ENCODE measurements at places on chromosomes 16 and 17.
A peak's percentile ranks its signal among the peaks of the same experiment; 100 is the strongest.

- no peak for DNase-seq
These were observed 1393.1 kb upstream of the GOT2 start for GRCh38 chr16:60127196-60127595.

- DNase-seq = no peak
These were observed 526.9 kb downstream of the NPIPA7 start for GRCh38 chr16:16905850-16906249.

DNA sequence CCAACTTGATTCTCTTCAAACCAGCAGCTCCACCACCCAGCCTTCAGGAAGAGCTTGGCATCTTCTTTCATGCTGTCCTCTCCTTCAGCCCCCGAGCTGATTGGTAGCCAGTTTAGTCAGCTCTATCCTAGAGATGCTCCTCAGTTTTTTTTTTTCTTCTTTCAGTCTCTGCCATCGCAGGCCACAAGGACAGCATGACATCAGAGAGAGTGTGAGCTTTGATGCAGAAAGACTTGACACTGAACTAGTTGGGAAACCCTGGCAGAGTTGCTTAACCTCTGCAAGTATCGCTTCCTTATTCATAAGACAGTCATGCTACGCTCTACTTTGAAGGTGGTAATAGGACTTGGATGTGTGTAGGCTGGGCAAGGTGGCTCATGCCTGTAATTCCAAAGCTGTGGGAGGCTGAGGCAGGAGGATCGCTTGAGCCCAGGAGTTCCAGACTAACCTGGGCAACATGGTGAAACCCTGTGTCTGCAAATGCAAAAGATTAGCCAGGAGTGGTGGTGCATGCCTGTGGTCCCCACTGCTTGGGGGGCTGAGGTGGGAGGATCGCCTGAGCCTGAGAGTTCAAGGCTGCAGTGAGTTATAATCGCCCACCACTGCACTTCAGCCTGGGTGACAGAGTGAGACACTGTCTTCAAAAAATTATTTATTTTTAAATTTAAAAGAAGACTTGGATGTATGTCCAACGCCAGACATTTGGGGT is 2.6 kb downstream of the CD300LB start:
- DNase-seq = no peak

GRCh38 chr16:67543036-67543435 is 14.4 kb downstream of the RIPOR1 start:
- DNase-seq = no peak

GRCh38 chr17:70968302-70968701 is 799.0 kb downstream of the KCNJ2 start:
- no peak for DNase-seq

GRCh38 chr16:82241469-82242052 is 71.5 kb upstream of the MPHOSPH6 start:
- no peak for DNase-seq

- no peak for DNase-seq
These were observed 160.0 kb downstream of the MAP2K6 start for GRCh38 chr17:69574257-69575197.

DNA sequence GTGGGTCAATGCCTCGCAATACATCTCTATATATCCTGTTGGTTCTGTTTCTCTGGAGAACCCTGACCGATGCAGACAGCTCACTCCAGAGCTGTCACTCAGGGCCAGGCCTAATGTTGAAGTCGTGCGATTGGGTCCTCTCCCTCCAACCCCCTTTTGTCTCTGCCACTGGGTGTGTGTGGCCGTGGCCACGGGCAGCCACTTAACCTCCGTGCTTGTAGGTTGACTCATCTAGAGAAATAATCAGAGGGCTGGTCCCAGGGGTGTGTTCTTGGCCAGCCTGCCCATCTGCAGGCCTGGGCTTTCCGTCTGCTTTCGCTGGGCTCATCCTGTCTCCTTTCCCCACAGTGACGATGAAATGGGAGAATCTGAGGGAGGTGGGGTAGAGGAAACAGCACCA is 7.4 kb downstream of the ADAD2 start:
- DNase-seq = no peak

GRCh38 chr16:66717776-66718175 is 21.2 kb upstream of the CMTM4 start:
- no peak for DNase-seq

GRCh38 chr17:80313160-80313829 is 52.6 kb downstream of the RNF213 start:
- DNase-seq = no peak

DNA sequence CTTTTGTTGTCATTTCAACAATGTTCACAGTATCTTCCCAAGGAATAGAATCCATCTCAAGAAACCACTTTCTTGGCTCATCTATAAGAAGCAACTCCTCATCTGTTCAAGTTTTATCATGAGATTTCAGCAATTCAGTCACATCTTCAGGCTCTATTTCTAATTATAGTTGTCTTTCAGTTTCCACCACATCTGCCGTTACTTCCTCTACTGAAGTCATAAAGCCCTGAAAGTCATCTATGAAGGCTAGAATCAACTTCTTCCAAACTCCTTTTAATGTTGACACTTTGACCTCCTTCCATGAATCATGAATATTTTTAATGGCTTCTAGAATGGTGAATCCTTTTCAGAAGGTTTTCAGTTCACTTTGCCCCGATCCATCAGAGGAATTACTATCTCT is 102.1 kb downstream of the CDH13 start:
- no peak for DNase-seq

GRCh38 chr17:79878329-79878947 is 39.2 kb upstream of the CBX4 start:
- no peak for DNase-seq

DNA sequence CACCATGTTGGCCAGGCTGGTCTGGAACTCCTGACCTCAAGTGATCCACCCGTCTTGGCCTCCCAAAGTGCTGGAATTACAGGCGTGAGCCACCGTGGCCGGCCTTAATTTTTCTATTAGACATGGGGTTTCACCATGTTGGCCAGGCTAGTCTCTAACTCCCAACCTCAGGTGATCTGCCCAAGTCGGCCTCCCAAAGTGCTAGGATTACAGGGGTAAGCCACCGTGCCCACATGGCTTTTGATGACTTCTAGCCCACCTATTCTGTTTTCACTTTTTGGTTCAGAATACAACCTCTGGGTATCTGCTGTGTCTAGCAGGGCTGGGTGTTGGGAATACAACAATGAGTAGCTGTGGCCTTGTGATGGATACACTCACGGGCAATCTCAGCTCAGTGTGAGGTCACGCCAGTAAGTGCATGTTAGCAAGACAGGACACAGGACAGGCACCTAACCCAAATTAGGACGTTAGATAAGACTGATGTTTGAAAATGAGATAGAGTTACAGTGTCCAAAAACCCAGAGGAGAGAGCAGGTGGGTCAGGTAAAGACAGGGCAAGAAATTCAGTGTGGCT is 14.1 kb upstream of the YWHAE start:
- no peak for DNase-seq

- DNase-seq = peak; percentile 54
These were observed 141.1 kb downstream of the RGS9 start for GRCh38 chr17:65278050-65278819.

- DNase-seq = no peak
These were observed 343.7 kb upstream of the SOX9 start for GRCh38 chr17:71777048-71777640.

DNA sequence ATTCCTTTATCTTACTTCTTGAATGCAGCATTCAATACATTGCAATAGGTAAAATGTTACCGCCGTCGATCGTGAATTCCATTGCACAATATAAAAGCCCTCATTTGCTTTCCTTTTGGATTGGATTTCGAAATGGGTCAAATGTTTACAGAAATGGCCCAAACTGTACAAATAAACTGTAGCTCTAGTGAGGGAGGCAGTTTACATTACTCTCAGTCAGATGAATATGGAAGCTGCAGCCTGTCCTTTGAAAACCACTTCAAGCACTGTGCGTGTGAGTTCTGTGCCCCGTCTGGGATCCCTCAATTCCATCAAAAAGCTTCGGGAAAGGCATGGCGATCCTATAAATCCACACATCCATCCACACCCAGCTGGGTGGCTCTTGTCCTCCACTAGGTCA is 258.6 kb upstream of the FOXF1 start:
- DNase-seq = no peak

- no peak for DNase-seq
These were observed 31.2 kb downstream of the NDEL1 start for GRCh38 chr17:8466873-8467272.

DNA sequence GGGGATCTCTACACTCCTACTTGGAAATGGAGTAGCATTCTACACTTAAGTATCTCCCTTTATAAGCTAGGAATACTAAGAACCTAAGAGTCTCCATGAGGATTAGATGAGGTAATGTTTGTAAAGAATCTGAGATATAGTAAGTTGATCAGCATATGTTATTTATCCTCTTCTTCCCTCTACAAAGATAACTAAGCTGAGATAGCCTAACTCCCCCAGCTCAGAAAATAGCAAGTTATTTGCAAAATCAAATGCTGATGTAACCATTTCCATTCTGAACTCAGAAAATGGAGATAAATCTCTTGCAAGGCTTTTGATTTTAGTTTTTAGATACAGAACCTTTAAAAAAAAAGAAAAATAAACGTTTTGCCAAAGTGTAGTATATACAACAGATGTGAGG is 526.0 kb downstream of the MAF start:
- DNase-seq = no peak

DNA sequence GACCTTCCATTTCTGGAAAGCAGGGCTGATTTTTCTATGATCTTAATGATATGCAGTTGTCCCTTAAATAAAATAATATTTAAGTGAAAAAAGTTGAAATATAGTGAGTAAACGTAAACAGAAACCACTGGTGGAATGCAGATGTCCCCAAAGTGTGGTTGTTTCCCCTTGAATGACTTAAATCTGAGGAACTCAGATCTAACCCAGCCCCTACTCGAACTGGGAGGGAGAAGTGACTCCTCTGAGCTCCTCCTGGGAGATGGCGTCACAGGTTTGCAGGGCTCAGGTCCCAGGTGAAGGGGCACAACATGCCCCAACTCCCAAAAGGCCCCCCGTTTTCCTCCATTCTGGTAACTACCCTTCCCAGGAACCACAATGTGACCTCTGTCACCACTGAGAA is 142.8 kb downstream of the IRF8 start:
- no peak for DNase-seq

- no peak for DNase-seq
These were observed 270.2 kb downstream of the TMEM114 start for GRCh38 chr16:8320131-8320530.

DNA sequence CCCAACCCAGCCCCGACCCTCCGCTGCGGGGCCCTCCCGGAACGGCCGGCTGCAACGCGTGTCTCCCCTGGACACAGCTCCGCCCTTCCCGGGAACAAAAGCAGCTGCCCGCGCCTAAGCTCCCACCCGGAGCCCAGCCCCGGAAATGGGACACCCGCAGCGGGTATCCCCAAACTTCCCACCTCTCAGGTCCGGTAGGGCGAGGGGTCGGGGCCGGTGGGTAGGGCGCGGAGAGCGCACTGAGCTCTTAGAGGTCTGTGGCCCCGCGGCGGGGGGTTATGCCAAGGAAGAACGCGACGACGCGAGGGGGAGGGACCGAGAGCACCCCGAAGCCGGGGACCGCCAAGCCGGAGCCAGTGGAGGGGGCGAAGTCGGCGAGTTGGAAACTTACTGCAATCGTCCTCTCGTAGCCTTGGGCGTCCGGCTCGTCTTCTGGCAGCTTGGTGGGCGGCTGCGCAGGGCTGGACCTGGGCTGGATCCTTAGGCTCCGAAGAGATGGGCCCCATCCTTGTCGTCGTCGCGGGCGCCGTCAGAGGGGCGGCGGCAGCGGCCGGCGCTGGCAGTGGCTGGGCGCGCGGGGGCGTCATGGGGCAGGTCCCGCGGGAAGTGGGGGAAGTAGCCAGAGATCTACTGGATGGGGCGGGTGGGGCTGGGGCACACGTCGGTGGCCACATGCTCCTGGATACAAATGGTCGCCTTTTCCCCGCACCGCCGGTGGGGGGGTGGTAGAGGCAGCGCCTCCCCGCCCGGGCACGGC is 6.9 kb downstream of the USP6 start:
- DNase-seq = no peak

- DNase-seq = no peak
These were observed 2.4 kb upstream of the ALOXE3 start for GRCh38 chr17:8120520-8121406.

GRCh38 chr17:73343739-73344454 is 32.1 kb upstream of the CDC42EP4 start:
- DNase-seq = no peak

DNA sequence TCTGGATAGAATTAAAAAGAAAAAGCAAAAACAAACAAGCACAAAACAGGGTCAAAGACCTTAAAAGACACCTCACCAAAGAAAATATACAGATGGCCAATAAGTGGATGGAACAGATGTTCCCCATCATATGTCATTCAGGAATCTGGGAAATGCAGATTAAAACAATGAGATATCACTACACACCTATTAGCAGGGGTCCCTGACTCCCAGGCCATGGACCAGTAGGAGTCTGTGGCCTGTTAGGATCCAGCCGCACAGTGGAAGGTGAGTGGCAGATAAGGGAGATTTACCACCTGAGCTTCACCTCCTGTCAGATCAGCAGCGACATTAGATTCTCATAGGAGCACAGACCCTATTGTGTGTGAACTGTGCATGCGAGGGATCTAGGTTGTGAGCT is 167.9 kb downstream of the HS3ST4 start:
- DNase-seq = no peak

DNA sequence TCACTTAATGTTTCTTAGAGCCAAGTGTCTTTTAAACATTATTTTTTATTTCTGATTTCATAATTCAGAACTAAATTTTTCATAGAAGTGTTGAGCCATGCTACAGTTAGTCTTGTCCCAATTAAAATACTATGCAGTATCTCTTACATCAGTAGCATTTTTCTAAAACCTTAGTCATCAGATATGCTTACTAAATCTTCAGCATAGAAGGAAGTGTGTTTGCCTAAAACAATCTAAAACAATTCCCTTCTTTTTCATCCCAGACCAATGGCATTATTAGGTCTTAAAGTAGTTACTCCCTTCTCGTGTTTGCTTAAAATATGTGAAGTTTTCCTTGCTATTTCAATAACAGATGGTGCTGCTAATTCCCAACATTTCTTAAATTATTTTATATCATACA is 13.6 kb upstream of the BCAS3 start:
- no peak for DNase-seq

DNA sequence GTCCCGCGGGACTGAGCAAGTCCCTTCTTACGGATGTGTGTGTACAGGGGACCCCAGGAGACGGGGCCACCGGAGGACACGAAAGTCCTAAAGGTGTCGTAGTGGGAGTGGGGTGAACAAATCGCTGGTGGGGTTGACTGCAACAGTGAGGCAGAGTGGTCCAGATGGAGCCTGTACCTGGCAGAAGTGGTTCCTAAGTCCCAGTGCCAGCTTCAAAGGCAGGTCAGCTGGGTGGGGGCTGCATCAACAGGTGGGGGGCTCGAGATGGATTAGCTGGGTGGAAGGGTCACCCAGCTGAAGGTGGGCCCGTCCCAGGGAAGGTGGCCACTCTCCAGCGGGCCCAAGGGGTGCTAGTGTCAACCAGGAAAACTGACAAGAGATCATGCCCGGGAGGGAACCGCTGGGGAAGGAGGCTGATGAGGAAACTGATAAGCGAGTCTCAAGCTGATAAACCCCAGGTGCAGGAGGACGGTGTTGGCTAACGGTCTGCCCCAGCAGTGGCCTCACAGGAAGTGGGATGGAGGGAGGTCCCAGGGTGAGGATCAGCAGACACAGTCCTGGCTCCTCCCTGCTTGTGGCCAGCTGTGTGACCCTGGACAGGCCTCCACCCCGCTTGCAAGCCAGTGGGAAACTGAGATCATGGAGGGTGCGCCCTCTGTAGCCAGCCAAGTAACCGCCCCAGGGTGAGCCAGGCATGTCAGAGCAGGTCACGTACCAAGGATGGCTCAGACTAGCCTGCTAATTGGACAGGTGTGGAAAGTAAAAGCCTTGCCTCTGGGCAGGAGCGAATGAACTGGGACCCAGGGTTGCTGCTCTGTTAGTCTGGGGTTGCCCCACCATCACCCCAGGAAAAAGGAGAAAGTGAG is 1.0 kb downstream of the ORAI3 start:
- DNase-seq = no peak

GRCh38 chr17:57121308-57122042 is 36.4 kb downstream of the AKAP1 start:
- DNase-seq = no peak
